ENCODE measurements at places on chromosomes 11 and 22. TPM values are rescaled to one million over a fixed set of nuclear protein-coding genes. Genes with fewer than 3 reads are reported as not detected.

GRCh38 chr11:122253589-122254231 is 137.7 kb upstream of the BLID start:
- H3K36me3 ChIP-seq, result no peaks in the 10 kb centered on the region
- no peaks in the 10 kb centered on the region for H3K4me1 ChIP-seq
- H3K27me3 ChIP-seq, result no peaks in the 10 kb centered on the region
- H3K27ac ChIP-seq, result no peak overlapping the region
- no peak overlapping the region for H3K4me3 ChIP-seq
- no peak for DNase-seq

- peaks cover 23% of the 10 kb centered on the region for H3K36me3 ChIP-seq
- H3K27ac ChIP-seq, result peak overlapping the region; percentile 92
- peak; percentile 67 for DNase-seq
- peak overlapping the region; percentile 94 for H3K4me3 ChIP-seq
- H3K27me3 ChIP-seq, result no peaks in the 10 kb centered on the region
- peaks cover 32% of the 10 kb centered on the region for H3K4me1 ChIP-seq
Measured at GRCh38 chr11:125569915-125570621, 791 bp downstream of the EI24 start.

- H3K4me1 ChIP-seq, result peaks cover 27% of the 10 kb centered on the region
- no peak for DNase-seq
- no peak overlapping the region for H3K27ac ChIP-seq
Measured at GRCh38 chr22:38881464-38881871, 9.5 kb upstream of the CBX6 start.

GRCh38 chr11:88344869-88345268 is 7.3 kb upstream of the CTSC start:
- no peaks in the 10 kb centered on the region for H3K27me3 ChIP-seq
- H3K4me1 ChIP-seq, result peaks cover 5% of the 10 kb centered on the region
- H3K36me3 ChIP-seq, result no peaks in the 10 kb centered on the region
- no peak for DNase-seq

- H3K4me1 ChIP-seq, result no peaks in the 10 kb centered on the region
- no peaks in the 10 kb centered on the region for H3K36me3 ChIP-seq
- DNase-seq, result no peak
- H3K27ac ChIP-seq, result no peak overlapping the region
Measured at GRCh38 chr11:8389029-8389996, 125.6 kb upstream of the LMO1 start.

GRCh38 chr11:112637076-112637475 is 324.1 kb upstream of the NCAM1 start:
- H3K4me3 ChIP-seq, result no peak overlapping the region
- H3K4me1 ChIP-seq, result no peaks in the 10 kb centered on the region
- H3K27me3 ChIP-seq, result peaks cover 18% of the 10 kb centered on the region
- DNase-seq, result no peak

GRCh38 chr11:111697933-111698371 is 68.2 kb downstream of the PPP2R1B start:
- H3K4me3 ChIP-seq, result no peak overlapping the region
- H3K36me3 ChIP-seq, result peaks cover 1% of the 10 kb centered on the region
- H3K27me3 ChIP-seq, result no peaks in the 10 kb centered on the region
- H3K27ac ChIP-seq, result no peak overlapping the region
- no peak for DNase-seq
- peaks cover 3% of the 10 kb centered on the region for H3K4me1 ChIP-seq

GRCh38 chr11:697811-698311 is 2.2 kb downstream of the TMEM80 start:
- H3K36me3 ChIP-seq, result peaks cover 6% of the 10 kb centered on the region
- peaks cover 33% of the 10 kb centered on the region for H3K4me1 ChIP-seq
- DNase-seq, result no peak
- no peaks in the 10 kb centered on the region for H3K27me3 ChIP-seq
- H3K27ac ChIP-seq, result peak overlapping the region; percentile 1

DNA sequence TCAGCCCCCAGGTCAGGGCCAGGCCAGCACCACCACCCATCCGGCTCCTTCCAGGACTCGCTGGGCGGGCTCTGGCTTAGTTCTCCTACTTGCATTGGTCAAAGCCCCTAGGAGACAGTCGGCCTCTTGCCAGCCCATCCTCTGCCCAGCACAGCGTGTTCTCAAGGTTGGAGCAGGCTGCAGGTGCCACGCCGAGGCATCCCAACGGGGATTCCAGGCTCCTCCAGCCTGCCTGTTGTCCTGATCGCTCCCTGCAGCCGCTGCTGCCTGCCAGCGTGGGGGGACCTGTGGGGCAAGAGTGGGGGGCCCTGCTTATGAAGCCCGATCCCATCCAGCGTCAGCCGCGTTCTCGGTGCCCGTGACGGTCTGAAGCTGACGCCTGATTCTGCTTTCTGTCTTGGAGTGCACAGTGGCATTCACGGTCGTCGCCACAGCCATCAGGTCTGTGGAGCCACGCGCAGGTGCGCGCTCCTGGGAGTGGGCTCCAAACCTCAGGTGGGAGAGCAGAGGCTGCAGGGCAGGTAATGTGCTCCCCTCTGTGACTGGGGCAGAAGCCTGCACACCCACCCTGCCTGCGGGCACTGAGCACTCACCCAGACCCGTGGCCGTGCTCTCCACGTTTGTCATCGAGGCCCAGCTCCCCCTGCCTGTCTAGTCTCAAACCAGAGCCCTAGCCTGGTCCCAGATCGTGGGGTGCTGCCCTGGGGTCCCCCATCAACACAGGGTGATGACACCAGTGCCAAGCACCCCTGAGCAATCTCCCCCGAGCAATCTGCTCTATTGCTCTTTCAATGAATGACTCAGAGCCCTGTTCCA is 991.6 kb downstream of the BRD1 start:
- no peaks in the 10 kb centered on the region for H3K4me1 ChIP-seq
- no peak overlapping the region for H3K27ac ChIP-seq
- no peak for DNase-seq
- H3K4me3 ChIP-seq, result no peak overlapping the region
- H3K27me3 ChIP-seq, result peaks cover 10% of the 10 kb centered on the region

DNA sequence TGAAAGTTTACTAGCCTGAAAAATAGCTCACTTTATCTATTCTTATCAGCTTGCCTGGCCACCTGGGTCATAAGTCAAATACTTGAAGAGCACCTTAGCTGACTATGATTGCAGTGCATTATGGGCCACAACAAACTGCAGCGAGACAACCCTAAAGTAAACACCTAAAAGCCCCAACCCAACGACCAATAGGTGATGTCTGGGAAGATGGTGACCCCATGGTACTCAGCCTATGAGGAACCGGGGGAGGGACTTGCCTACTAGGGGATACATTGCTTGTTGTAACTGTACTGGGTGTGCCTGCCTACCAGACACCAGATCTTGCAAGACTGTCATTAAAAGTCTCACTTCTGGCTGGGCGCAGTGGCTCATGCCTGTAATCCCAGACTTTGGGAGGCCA is 35.6 kb upstream of the APOBEC3A start:
- H3K27ac ChIP-seq, result no peak overlapping the region
- no peak overlapping the region for H3K4me3 ChIP-seq
- H3K27me3 ChIP-seq, result peaks cover 24% of the 10 kb centered on the region
- H3K4me1 ChIP-seq, result no peaks in the 10 kb centered on the region
- no peaks in the 10 kb centered on the region for H3K36me3 ChIP-seq

- no peaks in the 10 kb centered on the region for H3K36me3 ChIP-seq
- H3K27ac ChIP-seq, result no peak overlapping the region
- DNase-seq, result no peak
- H3K27me3 ChIP-seq, result no peaks in the 10 kb centered on the region
Measured at GRCh38 chr11:47943721-47944586, 36.4 kb upstream of the PTPRJ start.

- H3K27me3 ChIP-seq, result peaks cover 4% of the 10 kb centered on the region
- no peaks in the 10 kb centered on the region for H3K36me3 ChIP-seq
- H3K4me3 ChIP-seq, result no peak overlapping the region
- no peak for DNase-seq
Measured at GRCh38 chr11:118184784-118185579, 8.5 kb upstream of the SCN2B start.

DNA sequence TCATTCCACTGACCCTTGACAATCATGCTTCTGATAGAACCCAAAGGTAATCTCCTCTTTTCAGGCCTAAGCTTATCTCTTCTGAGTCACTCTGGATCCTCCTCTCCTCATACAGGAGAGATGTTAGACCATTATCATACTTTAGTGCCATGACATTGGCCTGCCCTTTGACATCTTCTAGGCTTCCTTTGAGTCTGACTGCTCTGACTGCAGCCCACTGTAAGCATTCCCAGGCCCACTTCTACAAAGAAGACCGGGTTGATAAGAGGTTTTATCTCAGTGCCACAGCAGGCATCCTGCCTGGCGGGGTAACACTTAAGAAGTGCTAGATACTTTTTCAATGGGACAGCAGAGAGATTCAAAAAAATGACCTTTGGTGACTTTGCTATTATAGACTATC is 438.0 kb downstream of the KCNA4 start:
- H3K27me3 ChIP-seq, result no peaks in the 10 kb centered on the region
- H3K36me3 ChIP-seq, result no peaks in the 10 kb centered on the region
- no peak overlapping the region for H3K4me3 ChIP-seq
- DNase-seq, result no peak
- H3K27ac ChIP-seq, result no peak overlapping the region

- peaks cover 6% of the 10 kb centered on the region for H3K4me1 ChIP-seq
- no peak overlapping the region for H3K4me3 ChIP-seq
- H3K27me3 ChIP-seq, result peaks cover 17% of the 10 kb centered on the region
- no peaks in the 10 kb centered on the region for H3K36me3 ChIP-seq
Measured at GRCh38 chr11:100682247-100682969, 4.7 kb upstream of the ARHGAP42 start.

DNA sequence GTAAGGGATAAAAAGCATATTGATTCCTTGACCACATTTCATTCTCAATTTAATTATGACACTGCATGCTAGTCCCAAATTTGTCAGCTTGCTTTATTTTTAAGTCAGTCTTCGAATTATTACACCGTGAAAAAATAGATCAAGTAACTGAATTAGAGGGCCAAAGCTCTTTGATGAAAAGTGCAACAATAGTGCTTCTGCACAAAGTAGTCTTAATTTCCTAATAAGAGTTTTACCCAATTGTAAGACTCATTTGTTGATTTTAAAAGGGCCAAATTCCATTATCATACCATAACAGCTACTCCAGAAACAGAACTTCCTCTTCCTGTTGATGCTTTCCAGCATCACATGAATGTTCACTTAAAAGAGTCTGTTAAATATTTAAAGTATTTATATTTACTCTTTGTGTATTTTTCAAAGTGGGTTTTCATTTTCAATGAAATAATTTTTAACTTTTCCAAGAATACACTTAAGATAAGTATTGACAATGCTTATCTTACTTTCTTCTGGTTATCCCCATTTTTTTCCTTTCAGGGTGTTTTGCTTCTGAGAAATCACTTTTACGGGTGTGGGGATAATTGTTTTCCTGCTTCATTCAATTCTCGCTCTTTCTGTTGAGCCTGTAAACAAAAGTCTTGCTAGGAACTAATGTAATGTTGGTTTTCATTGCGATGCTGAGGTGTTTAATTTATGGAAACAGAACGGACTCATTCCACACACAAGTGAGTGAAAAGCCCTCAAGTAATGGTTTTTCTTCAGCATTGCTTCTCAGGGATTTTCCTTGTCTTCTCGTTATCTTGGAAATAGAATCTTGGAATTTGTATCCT is 2.1 kb downstream of the ARHGEF12 start:
- peaks cover 32% of the 10 kb centered on the region for H3K4me1 ChIP-seq
- peaks cover 53% of the 10 kb centered on the region for H3K27me3 ChIP-seq
- DNase-seq, result no peak
- no peak overlapping the region for H3K27ac ChIP-seq

DNA sequence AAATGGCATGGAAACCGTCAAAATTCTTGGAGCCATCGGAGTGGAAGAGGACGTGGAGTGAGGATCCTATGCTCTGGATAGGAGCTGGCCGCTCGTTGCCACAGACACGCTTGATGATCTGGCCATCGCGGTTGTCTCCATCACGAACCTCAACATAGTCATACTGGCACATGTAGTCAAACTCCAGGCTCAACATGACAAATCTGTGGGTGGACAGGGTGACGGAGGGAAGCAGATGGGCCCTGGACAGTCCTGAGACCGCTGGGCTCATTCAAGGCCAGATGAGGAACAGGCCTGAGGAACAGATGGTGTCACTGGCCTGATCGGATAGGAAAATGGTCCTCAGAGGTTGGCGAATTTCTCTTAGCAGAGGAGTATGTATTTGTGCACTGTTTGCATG is 51.3 kb upstream of the SLC1A2 start:
- H3K4me3 ChIP-seq, result no peak overlapping the region
- peaks cover 4% of the 10 kb centered on the region for H3K27me3 ChIP-seq
- H3K27ac ChIP-seq, result no peak overlapping the region
- H3K4me1 ChIP-seq, result no peaks in the 10 kb centered on the region
- H3K36me3 ChIP-seq, result no peaks in the 10 kb centered on the region
- no peak for DNase-seq

DNA sequence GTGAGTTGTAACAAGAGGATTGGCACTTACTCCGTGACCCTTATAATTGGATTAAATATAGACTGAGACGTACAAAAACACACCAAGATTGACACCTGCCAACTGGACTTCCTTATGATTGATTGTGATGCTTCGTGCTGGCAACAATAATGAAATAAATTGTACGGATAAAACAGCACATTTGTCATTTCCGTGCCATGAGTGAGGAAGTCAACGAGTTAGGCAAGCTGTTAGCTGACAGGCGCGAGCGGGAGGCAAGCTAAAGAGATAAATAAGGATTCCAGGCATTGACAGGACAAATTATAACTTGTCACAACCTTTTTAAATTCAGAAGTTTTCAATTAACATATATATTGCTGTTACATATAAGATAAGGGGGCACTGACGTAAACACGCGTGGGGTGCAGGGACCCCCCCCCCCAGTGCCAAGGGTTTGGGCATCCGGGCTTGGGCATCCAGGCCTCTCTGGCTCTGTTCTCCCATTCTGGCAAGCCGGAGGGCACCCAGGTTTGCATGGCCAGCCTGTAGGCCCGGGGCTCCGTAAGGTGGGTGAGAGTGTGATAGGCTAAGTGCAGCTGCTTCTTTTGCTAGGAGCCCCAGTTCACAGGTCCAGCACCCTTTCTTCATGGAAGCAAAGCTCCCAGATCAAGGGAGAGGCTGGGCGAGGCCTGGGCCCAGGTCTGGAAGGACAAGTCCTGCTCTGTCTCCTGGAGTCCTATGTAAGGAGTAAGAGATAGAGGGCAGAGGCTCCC is 11.2 kb upstream of the PAX6 start:
- no peak for DNase-seq
- no peak overlapping the region for H3K27ac ChIP-seq
- H3K36me3 ChIP-seq, result no peaks in the 10 kb centered on the region
- H3K27me3 ChIP-seq, result peaks cover 84% of the 10 kb centered on the region
- no peak overlapping the region for H3K4me3 ChIP-seq
- peaks cover 19% of the 10 kb centered on the region for H3K4me1 ChIP-seq

GRCh38 chr22:35437049-35437448 is 37.1 kb downstream of the MCM5 start:
- H3K4me1 ChIP-seq, result no peaks in the 10 kb centered on the region
- no peaks in the 10 kb centered on the region for H3K27me3 ChIP-seq
- peaks cover 51% of the 10 kb centered on the region for H3K36me3 ChIP-seq
- no peak overlapping the region for H3K4me3 ChIP-seq
- no peak for DNase-seq

The MMP27 gene
- not detected for total RNA-seq

The PHOX2A gene
- total RNA-seq, result not detected

The ALDH3B1 gene
- not detected for total RNA-seq

The NAALAD2 gene
- not detected for total RNA-seq

The KREMEN1 gene
- total RNA-seq, result 0.17 TPM

The BTG4 gene
- total RNA-seq, result not detected

The PNPLA5 gene
- total RNA-seq, result not detected

The CALCA gene
- not detected for total RNA-seq

The BACE1 gene
- total RNA-seq, result 0.62 TPM

The OR51L1 gene
- not detected for total RNA-seq

The KRTAP5-9 gene
- total RNA-seq, result not detected

The PATE2 gene
- total RNA-seq, result not detected

The C22orf42 gene
- total RNA-seq, result not detected
